ENCODE measurements at places on chromosomes 5 and 9.

DNA sequence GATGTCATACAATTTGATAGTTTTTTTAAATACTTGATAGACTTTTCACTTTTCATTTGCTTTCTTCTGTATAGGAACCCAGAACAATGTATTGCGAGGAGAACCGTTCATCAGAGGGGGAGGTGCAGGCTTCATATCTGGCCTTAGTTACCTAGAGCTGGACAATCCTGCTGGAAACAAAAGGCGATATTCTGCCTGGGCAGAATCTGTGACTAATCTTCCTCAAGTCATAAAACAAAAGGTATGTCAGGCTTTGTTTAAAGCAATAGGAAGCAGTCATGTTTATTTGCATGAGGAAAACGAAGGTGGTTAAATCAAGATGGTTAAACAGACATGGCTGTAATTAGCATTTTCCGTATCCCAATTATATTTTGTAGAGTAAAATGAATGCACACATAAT, 46.0 kb downstream of the C7 start:
- H3K4me3 ChIP-seq: no peak overlapping the region
- H3K36me3 ChIP-seq: no peaks in the 10 kb centered on the region
- no peaks in the 10 kb centered on the region for H3K27me3 ChIP-seq
- H3K27ac ChIP-seq: no peak overlapping the region
- DNase-seq: no peak

GRCh38 chr5:100772548-100772947, 130.5 kb downstream of the ST8SIA4 start:
- H3K4me1 ChIP-seq: peaks cover 11% of the 10 kb centered on the region
- no peak overlapping the region for H3K4me3 ChIP-seq
- H3K27ac ChIP-seq: no peak overlapping the region
- no peaks in the 10 kb centered on the region for H3K36me3 ChIP-seq

GRCh38 chr5:160175438-160176218, 53.7 kb upstream of the FABP6 start:
- H3K4me3 ChIP-seq: no peak overlapping the region
- DNase-seq: no peak
- no peaks in the 10 kb centered on the region for H3K27me3 ChIP-seq
- no peaks in the 10 kb centered on the region for H3K36me3 ChIP-seq
- no peak overlapping the region for H3K27ac ChIP-seq

GRCh38 chr5:133643365-133643764, 31.0 kb upstream of the FSTL4 start:
- H3K4me1 ChIP-seq: no peaks in the 10 kb centered on the region
- no peak overlapping the region for H3K27ac ChIP-seq
- no peak overlapping the region for H3K4me3 ChIP-seq
- H3K36me3 ChIP-seq: no peaks in the 10 kb centered on the region
- DNase-seq: no peak

- H3K4me1 ChIP-seq: peaks cover 13% of the 10 kb centered on the region
- H3K36me3 ChIP-seq: no peaks in the 10 kb centered on the region
- H3K4me3 ChIP-seq: no peak overlapping the region
- no peak overlapping the region for H3K27ac ChIP-seq
Observed at GRCh38 chr5:103475629-103476240, 86.9 kb downstream of the NUDT12 start.

- H3K27me3 ChIP-seq: peaks cover 82% of the 10 kb centered on the region
- peaks cover 45% of the 10 kb centered on the region for H3K4me1 ChIP-seq
- no peak for DNase-seq
- peaks cover 4% of the 10 kb centered on the region for H3K36me3 ChIP-seq
- H3K4me3 ChIP-seq: peak within 1 kb of the TSS; percentile 54
Observed at GRCh38 chr9:1050125-1050895, at the start of gene DMRT2. Gene DMRT2, plus strand, starts transcription at chr9:1050357. Its CDS starts 1,257 bp downstream, at chr9:1051614.

DNA sequence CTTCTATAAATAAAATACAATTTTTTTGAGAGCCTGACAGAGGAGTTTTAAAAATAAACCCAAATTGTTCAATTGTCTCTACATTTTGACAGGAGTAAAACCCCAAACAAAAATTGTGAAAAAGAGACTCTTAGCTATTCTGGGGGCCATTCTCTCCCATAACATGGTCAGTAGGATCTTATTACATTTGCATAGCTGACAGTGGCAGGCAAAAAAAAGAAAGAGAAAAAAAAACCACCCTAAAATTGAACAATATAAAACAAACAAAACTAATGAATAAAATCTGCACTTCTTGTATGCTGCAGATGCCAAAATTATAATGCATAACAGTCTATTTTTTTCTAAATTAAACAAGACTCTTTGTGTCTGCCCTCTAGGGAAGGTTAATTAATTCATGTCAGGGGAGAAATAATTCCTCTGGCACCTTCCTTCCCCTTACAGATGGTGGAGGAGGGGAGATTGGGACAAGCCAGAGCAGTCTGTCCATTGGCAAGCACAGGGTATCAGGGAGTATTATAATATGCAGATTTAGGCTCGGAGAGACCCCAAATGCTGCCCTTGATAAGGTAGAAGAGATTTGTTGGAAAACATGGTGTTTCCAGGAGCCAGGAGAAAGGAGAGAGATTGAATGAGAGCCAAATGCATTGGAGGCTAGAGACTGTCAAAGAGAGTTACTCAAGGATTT, 79.7 kb upstream of the CDH6 start:
- no peak overlapping the region for H3K27ac ChIP-seq
- no peaks in the 10 kb centered on the region for H3K36me3 ChIP-seq
- DNase-seq: no peak

GRCh38 chr5:167247816-167248215, 1043.6 kb upstream of the WWC1 start:
- peaks cover 19% of the 10 kb centered on the region for H3K4me1 ChIP-seq
- no peak overlapping the region for H3K27ac ChIP-seq
- no peak overlapping the region for H3K4me3 ChIP-seq
- no peaks in the 10 kb centered on the region for H3K27me3 ChIP-seq
- no peak for DNase-seq

- H3K36me3 ChIP-seq: no peaks in the 10 kb centered on the region
- H3K4me3 ChIP-seq: no peak overlapping the region
- H3K27ac ChIP-seq: no peak overlapping the region
Observed at GRCh38 chr5:165076686-165077085, 1571.3 kb downstream of the MAT2B start.

GRCh38 chr9:115164511-115164974, 46.6 kb upstream of the TNC start:
- H3K27ac ChIP-seq: peak overlapping the region; percentile 71
- H3K4me1 ChIP-seq: peaks cover 55% of the 10 kb centered on the region
- no peak overlapping the region for H3K4me3 ChIP-seq

DNA sequence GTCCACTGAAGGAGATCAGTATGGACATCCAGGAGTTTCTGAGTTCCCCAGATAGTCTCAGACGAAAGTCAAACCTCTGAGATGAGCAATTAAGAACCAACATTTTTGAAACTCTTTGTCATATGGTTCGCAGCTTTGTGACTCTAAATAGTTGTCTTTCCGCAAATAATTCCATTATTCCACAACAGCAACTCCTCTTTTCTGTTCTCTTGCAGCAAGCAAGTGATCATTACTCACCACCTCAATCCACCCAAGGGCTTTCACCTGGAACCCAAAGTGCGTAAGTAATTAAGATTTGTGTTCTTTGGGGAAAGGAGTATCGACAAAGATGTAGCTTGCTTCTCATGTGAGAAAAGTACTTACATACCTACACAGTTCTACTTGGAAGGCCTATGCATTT, 15.6 kb downstream of the MTX3 start:
- H3K36me3 ChIP-seq: peaks cover 33% of the 10 kb centered on the region
- H3K27me3 ChIP-seq: no peaks in the 10 kb centered on the region
- no peak overlapping the region for H3K4me3 ChIP-seq

DNA sequence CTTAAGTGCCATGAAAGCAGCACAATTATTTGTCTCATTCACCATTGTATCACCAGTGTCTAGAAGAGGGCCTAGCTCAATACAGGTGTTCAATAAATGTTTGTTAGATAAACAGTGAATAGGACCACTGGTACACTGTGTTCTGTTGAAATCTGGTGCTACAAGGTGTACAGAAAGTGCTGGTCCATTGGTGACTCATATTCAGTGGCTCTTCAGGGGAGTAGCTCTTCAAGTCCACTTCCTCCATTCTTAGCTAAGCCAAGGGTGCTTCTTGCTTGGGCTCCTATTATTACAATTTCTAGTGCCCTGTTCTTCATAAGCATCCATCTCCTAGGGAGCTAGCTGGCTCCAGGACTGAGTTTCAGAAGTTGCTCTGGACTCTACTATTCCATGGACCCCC, 6.4 kb upstream of the FCHO2 start:
- no peak for DNase-seq
- H3K27me3 ChIP-seq: no peaks in the 10 kb centered on the region
- H3K4me3 ChIP-seq: no peak overlapping the region
- H3K27ac ChIP-seq: no peak overlapping the region
- no peaks in the 10 kb centered on the region for H3K36me3 ChIP-seq

GRCh38 chr9:13661014-13661413, 381.5 kb upstream of the MPDZ start:
- no peaks in the 10 kb centered on the region for H3K36me3 ChIP-seq
- H3K27me3 ChIP-seq: peaks cover 6% of the 10 kb centered on the region
- no peaks in the 10 kb centered on the region for H3K4me1 ChIP-seq
- no peak overlapping the region for H3K27ac ChIP-seq
- no peak for DNase-seq
- no peak overlapping the region for H3K4me3 ChIP-seq

DNA sequence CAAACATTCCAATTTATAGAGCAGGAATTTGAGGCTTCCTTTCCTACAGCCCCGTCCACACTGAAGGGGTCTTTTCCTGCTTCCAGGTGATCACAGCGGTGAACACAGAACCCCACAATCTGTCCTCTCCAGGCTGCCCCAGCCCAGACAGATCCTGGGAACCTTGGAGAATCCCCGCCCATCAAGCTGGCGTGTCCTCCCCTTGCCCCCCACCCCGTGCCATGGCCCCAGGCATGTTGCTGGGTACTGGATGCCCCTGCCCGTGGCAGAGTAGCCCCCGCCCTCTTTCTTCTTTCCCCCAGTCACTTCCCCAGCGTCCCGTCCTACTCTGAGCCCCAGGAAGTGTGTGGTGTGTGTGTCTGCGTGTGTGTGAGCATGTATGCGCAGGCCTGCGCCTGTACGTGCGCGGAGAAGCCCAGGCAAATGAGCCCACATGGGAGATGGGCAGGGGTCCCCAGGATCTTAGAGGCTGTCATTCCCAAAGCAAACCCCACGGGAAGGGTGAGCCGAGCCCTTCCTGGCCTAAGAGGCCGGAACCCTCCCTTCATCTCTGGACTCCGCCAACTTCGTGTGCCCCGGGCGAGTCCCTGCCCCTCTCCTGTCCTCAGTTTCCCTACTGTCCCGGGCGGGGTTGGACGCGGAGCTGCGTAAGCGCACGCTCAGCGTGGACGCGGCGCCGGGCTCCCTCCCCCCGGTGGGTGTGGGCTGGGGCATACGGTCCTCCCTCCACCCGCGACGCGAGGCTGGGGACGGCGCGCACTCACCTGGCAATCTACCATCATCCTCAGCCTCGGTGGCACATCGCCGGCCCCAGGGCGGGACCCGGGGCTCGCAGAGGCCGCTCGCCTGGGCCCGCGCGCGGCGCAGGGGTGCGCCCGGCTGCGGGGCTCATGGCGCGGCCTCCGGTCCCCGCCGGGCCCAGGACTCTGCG, 15.2 kb downstream of the GBGT1 start:
- no peaks in the 10 kb centered on the region for H3K36me3 ChIP-seq
- peaks cover 31% of the 10 kb centered on the region for H3K4me1 ChIP-seq
- peak overlapping the region; percentile 77 for H3K27ac ChIP-seq
- no peak for DNase-seq

DNA sequence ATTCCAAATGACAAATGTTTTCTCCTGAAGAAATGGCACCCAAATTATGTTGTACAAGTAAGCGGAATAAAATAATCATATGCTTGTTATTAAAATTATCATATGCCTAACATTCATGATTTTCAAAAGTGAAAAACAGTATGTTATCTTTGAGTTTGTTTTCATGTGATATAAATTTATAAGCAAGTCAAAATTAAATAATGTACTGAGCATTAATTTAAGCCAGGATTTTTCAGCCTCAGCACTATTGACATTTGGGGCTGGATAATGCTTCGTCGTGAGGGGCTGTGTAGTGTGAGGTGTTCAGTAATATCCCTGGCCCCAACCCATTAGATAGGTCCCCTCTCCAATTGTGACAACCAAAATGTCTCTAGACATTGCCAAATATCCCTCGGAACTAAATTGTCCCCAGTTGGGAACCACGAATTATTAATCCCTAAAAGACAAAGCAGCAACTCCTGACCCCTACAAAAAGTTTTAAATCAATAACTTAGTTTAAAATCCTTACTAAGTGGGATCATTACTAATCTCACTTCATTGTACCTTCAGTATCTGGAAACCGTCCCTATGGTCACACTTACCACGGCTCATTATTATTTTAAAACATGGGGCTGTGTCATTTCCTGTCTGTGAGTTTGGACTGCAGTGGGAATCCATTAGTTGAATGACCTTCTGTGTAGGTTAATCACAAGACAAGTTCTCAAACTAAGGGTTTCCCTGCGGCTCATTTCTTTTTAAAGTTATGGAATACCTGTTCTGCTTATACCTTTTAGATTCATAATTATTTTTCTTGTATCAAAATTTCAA, 1.3 kb upstream of the NNT start:
- H3K4me3 ChIP-seq: peak overlapping the region; percentile 93
- H3K4me1 ChIP-seq: peaks cover 25% of the 10 kb centered on the region
- H3K27me3 ChIP-seq: no peaks in the 10 kb centered on the region
- DNase-seq: no peak
- H3K36me3 ChIP-seq: peaks cover 6% of the 10 kb centered on the region

DNA sequence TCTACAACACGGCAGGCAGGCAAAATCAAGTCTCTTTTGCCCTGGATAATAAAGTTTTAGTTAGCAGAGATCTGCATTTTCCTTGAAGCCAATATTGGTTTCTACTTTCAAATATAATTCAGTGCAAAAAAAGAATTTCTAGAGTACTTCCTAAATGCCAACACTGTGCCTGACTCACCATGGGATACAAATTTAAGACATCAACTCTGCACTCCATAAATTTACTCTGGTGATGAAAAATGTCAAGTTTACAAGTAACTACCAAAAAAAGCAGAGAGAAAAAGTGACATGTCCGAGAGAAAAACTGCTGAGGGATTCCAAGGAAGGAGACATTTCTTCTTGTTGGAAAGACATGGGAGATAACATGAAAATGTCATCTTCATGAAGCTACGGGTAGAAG, 119.7 kb downstream of the RAPGEF6 start:
- peak overlapping the region; percentile 68 for H3K27ac ChIP-seq
- DNase-seq: no peak
- H3K4me1 ChIP-seq: peaks cover 14% of the 10 kb centered on the region

DNA sequence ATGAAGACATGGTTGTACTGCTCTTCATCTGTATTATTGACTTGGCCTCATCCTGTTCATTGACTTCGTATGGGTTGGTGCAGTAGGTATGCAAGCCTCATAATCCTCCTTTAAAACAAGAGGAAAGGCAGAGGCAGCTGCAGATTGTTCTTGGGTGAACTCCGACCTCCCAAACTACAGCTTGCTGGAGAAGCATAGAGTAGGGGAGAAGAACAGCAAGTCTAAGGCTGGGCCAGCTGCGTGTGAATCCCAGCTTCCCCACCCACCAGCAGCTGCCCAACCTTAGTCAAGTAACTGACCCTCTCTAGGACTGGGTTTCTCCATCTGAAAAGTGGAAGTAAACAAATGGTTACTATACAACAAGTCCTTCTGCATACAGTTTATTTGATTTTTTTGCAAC, 114.5 kb upstream of the WWC1 start:
- H3K4me3 ChIP-seq: no peak overlapping the region
- no peaks in the 10 kb centered on the region for H3K36me3 ChIP-seq
- DNase-seq: no peak
- H3K27me3 ChIP-seq: no peaks in the 10 kb centered on the region

Measured in osteocyte (in vitro differentiated cells).